Stimulated activated CD8-positive, alpha-beta memory T cell treated with anti-CD3 and anti-CD28 coated beads, Interleukin-7, amount 100 ng/mL, for 4 hours (primary cell): ENCODE measurements at places on chromosomes 13 and 19.

DNA sequence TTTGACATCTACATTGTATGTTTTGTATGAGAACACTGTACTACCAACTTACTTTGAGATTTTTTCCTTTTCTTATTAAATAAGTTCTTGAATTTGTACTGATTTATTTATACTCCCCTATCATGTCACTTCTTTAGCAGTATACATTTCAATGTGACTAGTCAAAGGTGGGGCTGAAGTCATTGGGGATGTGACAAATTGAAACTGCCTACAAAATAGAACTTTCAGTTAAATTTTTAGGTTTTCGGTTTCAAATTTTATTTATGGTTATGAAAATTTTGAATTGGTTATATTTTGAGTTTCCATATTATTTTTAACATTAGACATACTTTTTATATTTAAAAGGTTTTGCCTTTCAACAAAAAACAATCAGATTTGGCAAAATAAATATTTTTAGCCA lies 221.6 kb downstream of the NBEA start:
- DNase-seq = no peak

- DNase-seq = no peak
Observed at GRCh38 chr13:93145199-93145598, 81.4 kb upstream of the GPC6 start.

DNA sequence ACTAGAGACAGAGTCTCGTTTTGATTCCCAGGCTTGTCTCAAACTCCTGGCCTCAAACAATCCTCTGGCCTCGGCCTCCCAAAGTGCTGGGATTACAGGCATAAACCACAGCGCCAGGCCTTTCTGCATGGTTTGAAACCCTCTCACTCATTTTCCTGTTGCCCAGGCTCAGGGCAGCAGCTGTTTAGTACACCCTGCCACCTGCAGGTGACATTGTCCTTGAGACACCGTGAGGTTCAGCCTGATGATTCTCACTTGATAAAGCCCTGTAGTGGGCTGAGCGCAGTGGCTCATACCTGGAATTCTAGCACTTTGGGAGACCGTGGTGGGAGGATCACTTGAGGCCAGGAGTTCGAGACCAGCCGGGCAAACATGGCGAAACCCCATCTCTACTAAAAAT lies 12.5 kb downstream of the IL12RB1 start:
- DNase-seq = no peak

- no peak for DNase-seq
Observed at GRCh38 chr13:42041684-42042035, 6.8 kb upstream of the DGKH start.

GRCh38 chr19:41195675-41196497 lies 2.9 kb downstream of the CYP2S1 start:
- no peak for DNase-seq

GRCh38 chr19:5020368-5020767 lies 51.5 kb downstream of the KDM4B start:
- no peak for DNase-seq

GRCh38 chr13:100666124-100666523 lies 8.5 kb downstream of the TMTC4 start:
- no peak for DNase-seq

DNA sequence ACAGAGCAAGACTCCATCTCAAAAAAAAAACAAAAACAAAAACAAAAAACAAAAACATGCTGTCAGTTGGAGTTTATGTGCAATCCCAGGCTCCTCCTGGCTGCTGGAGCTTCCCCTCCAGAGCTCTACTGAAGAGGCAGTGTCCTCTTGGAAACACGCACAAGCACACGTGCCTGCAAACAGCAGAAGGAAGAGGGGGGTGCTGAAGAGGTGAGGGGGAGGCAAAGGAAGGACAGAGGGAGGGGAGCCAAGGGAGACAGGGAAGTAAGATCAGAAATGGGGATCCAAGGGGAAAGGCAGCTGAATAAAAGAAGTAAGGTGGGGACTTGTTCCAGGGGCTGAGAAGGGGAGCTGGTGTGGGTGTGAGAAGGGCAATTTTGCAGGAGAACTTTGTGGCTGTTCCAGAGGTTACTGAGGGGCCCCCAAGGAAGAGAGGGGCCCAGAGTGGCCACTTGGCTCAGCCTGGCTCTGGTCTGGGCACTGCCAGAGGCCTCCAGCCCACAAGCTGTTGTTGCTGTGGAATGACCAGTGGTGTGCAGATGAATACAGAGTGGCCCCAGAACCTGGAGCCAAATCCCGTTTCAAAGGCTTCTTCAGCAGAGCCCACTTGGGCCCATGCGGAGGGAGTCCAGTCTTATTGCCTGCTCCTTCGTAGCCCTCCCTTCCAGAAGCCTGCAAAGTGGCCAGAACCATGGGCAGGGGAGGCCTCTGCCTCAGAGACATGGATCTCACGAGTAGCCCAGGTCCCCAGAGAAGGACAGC lies 34.4 kb downstream of the LYL1 start:
- no peak for DNase-seq

GRCh38 chr13:45807520-45808099 lies 43.9 kb downstream of the SIAH3 start:
- DNase-seq = no peak

- DNase-seq = no peak
Observed at GRCh38 chr13:40515702-40516101, 150.7 kb downstream of the FOXO1 start.
